K562 (cell line): ENCODE measurements at places on chromosomes 13 and 19.

- DNase-seq: no peak
These were observed 3.9 kb downstream of the UNC13A start for GRCh38 chr19:17684256-17684655.

DNA sequence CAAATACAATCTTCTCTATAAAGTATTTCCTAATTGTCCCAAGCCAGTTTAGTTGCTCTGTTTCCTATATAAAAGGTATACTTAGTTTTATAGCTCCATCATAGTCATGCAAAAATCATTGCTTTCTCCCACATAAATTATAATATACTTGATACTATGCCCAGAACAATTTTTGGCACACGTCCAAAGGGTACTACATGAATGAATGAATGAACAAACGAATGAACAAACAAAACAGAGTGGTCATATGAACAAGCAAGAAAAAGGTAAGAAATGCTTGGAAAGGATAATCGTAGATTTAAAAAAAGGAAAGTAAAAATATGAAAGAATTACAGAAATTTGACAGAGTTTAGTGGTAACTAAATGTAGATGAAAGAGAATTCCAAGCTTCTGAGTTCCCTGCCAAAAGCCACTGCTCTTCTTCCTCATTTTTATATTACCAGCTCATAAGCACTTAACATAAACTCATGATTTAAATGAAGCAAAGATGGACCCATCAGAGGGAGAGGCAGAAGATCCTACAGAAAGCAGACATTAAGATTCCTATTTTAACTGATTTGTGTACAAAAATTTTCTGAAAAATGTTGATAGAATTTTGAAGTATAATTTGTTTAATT is 123.2 kb downstream of the ENOX1 start:
- no peak for DNase-seq

- no peak for DNase-seq
These were observed 464.4 kb downstream of the ITGBL1 start for GRCh38 chr13:101916775-101917474.

- no peak for DNase-seq
These were observed 263.5 kb downstream of the FOXO1 start for GRCh38 chr13:40402931-40403431.

DNA sequence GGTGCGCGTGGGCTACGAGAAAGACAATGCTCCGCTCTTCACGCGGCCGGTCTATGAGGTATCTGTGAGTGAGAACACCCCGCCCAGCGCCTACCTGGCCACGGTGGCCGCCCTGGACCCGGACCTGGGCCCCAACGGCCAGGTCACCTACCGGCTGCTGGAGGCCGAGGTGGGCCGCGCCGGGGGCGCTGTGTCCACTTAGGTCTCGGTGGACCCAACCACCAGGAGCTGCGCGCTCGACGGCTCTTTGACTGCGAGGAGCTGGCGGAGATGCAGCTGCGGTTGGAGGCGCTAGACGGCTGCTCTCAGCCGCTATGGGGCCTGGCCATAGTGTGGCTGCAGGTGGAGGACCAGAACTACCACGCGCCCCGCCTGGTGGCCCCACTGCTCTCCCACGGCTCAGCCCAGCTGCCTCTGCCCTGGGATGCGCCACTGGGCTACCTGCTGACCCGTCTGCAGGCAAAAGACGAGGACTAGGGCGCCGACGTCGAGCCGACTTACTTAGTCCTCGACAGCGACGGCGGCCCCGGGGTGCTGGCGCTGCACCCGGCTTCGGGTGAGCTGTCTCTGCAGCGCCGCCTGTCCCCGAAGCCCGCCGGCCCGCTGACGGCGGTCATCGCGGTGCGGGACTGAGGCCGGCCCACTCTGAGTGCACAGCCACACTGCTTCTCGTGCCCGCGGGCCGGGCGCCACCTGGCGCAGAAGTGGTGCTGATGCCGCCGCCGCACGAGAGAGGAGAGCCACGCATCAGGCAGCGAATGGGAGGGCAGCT is 173.0 kb downstream of the OLFM4 start:
- DNase-seq: no peak

GRCh38 chr13:74706801-74707200 is 572.6 kb upstream of the KLF12 start:
- no peak for DNase-seq

DNA sequence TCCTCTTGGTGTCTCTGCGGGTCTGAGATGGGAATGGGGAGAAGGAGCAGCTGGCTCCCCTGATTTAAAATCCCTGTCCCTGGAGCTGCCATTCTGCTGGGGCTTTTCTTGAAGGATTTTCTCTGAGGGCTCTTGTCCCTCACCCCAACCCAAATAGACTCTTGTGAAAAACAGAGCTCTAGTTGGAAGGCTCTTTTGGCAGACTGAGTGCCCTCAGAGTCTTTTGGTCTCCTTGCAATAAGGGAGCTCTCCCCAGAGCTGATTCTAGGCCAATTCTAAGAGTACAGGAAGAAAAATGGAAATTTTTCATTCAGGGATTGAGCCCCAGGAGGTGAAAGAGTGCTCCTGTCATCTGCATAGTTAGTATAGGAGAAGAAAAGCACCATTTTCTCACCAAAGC is 238.3 kb downstream of the COG6 start:
- no peak for DNase-seq

- DNase-seq: no peak
These were observed 1257.5 kb upstream of the ATXN8OS start for GRCh38 chr13:68850160-68850559.

DNA sequence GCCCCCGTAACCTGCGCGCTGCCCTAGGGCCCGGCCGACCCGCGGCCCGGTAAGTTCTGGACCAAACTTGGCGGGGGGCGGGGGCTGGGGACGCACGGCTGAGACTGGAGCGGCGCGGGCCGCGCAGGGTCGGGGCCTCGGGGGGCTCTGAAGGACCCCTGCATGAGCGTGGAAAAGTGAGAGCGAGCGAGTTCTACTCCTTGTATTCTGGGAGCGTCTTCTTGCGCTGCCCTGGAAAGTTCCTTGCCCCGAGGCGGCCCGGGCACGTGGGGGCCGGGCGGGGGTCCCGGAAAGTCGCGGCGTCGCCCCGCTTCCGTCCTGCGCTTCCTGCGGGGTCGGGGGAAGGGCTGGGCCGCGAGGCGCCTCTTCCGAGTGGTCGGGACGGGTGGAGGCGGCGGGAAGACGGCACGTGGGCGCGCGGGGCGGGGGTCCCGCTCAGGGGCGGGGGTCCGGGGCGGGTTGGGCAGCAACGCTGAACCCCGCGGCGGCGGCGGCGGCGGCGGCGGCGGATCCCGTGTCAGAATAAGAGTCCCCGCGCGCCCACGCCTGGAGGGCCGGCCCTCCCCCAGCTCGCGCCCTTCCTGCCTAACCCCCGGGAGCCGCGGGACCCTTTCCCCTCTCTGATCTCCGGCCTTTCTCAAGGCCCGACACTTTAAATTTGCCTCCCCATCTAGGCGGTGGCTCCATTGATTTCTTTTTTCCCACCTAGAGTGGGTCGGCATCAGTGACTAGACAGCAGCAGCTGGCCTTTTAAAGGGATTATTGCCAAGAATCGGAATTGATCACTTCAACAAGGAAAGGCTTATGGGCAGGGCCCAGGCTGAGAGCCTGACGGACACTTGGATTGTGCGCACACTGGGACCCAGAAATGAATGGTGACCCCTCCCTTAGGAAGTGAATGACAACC is 749 bp downstream of the GATAD2A start:
- DNase-seq: peak; percentile 65

- no peak for DNase-seq
These were observed 82.5 kb downstream of the KCTD15 start for GRCh38 chr19:33878910-33879810.

- no peak for DNase-seq
These were observed 803 bp downstream of the FLT3 start for GRCh38 chr13:28099396-28100149.

GRCh38 chr19:43720936-43721335 is 5.1 kb downstream of the IRGC start:
- no peak for DNase-seq

- DNase-seq: no peak
These were observed 246.5 kb upstream of the TMTC4 start for GRCh38 chr13:100921139-100921538.

DNA sequence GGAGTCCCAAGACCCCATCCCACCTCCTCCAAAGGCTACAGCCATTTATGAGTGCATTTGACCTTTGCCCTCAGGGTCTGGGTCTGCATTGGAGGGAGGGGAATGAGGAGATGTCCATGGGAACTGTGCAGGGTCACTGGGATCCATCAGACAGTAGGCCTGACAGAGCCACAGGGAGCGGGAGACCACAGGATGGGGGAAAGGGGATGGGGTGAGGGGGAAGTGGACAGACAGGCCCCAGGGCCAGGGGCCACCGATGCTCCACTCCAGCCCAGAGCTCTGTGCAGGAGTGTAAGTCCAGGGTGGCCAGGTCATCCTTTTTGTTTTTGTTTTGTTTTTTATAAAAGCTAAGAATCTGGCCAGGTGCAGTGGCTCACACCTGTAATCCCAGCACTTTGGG is 82.5 kb downstream of the CHST8 start:
- DNase-seq: no peak

DNA sequence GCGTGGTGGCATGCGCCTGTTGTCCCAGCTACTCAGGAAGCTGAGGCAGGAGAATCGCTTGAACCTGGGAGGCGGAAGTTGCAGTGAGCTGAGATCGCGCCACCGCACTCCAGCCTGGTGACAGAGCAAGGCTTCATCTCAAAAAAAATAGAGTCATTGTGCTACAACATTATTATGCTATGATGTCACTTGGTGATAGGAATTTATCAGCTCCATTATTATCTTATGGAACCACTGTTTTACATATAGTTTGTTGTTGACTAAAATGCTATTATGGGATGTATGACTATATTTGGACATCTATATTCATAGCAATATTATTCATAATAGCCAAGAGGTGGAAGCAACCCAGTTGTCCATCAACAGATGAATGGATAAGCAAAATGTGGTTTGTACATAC is 26.4 kb upstream of the SLC7A1 start:
- no peak for DNase-seq

DNA sequence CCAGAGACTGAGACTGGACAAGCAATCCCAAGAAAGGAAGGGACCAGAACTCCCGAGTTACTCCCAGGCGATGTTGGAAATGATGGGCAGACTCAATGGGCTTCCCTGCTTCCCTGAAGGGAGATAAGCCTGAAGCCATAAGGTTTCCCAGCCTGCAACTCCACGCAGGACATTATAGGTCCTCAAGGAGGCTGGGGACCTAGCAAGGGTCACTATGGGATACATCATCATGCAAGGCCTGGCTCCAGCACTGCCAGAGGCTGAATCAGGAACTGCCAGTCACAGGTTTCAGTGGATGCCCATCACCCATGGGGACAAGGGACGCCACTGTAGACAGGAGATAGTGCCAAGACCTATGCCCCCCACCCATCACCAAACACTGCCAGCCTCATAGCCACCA is 338.7 kb downstream of the IRS2 start:
- no peak for DNase-seq

DNA sequence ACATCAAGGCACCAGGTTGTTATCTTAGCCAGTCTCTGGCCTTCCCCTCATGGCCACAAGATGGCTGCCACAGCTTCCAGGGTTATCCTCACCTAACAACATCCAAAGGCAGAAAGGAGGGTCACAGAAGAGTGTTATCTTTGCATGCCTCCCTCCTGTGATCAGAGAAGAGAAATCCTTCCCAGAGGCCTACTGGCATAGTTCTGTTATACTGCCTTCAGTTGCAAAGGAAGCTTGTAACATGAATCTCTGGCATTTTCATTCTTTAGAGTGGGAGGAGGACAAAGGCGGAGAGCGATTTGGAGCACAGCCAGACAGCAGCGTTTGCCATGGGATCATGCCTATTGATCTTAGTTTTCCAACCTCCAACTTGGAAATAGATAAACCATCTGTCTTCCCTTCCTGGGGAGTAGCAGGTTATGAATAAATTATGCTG is 135.7 kb downstream of the DNAJC15 start:
- DNase-seq: no peak

- DNase-seq: no peak
These were observed 341.4 kb downstream of the PCDH9 start for GRCh38 chr13:66888698-66889097.

DNA sequence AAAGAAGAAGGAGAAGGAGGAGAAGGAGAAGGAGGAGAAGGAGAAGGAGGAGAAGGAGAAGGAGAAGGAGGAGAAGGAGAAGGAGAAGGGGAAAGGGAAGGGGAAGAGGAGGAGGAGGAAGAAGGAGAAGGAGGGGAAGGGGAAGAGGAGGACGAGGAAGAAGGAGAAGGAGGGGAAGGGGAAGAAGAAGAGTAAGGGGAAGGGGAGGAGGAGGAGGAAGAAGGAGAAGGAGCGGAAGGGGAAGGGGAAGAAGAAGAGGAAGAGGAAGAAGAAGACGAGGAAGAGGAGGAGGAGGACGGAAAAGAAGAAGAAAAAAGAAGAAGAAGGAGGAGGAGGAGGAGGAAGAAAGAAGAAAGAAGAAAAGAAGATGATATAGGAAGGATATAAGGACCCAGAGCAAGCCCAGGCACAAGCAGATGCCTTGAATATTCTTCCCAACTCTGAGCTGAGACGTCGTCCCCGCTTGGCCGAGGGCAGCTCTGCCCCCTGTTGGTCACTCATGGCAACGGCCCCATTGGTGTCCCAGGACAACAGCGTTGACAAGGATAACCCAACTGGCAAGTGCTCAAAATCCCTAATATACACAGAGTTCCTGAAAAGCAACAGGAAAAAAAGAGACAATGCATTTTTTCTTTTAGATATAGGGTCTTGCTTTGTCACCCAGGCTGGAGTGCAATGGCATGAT is 30.6 kb upstream of the IGSF23 start:
- DNase-seq: peak; percentile 73

GRCh38 chr19:7924241-7924640 is 1.7 kb downstream of the CTXN1 start:
- no peak for DNase-seq

DNA sequence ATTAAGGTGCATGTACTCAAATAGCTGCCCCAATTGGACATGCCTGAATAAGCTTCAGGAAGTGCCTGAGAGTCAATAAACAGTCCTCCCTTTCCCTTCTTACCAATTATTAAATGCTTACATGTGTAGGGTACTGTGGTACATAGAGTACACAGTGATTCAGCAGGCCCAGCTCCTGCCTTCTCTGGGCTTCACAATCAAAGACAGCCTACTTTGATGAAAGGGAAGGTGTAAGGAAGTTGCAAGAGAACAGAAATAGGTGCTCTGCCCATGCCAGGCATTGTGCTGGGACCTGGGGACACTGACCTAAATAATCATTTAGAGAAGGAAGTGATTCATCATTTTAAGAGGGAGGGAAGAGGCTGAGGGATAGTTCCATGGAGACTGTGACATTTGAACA is 17.2 kb downstream of the FRY start:
- no peak for DNase-seq

- DNase-seq: no peak
These were observed at the start of gene ZNF331 for GRCh38 chr19:53537521-53538377. Gene ZNF331 (plus strand): TSS chr19:53538145. CDS start chr19:53569377, 31,232 bp downstream.

- DNase-seq: peak; percentile 83
These were observed 4.5 kb upstream of the ARHGAP45 start for GRCh38 chr19:1062387-1063029.

GRCh38 chr19:35514282-35514809 is 897 bp upstream of the DMKN start:
- DNase-seq: peak; percentile 34
